ENCODE measurements at places on chromosomes 7 and 10.

GRCh38 chr7:51198654-51199053, 118.0 kb downstream of the COBL start:
- no peak for DNase-seq

DNA sequence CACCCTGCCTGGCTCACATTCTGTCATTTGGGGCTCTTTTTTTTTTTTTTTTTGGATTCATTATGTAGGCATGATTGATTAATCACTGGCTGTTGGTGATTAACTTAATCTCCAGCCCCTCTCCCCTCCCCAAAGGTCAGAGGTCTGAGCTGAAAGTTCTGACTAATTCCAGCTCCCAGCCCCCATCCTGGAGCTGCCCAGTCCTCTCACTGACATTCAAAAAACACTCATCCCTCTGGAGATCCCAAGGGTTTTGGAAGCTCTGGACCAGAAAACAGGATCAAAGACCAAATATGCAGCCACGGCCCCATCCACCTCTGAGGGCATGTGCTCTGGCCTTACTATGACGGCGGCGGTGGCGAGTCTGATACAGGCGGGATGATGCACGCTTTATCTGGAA, 53.8 kb downstream of the RBM17 start:
- DNase-seq, result no peak

- DNase-seq, result no peak
Observed at GRCh38 chr10:16845248-16845647, 28.0 kb upstream of the RSU1 start.

- DNase-seq, result no peak
Observed at GRCh38 chr10:74077416-74077815, 73.2 kb downstream of the AP3M1 start.

DNA sequence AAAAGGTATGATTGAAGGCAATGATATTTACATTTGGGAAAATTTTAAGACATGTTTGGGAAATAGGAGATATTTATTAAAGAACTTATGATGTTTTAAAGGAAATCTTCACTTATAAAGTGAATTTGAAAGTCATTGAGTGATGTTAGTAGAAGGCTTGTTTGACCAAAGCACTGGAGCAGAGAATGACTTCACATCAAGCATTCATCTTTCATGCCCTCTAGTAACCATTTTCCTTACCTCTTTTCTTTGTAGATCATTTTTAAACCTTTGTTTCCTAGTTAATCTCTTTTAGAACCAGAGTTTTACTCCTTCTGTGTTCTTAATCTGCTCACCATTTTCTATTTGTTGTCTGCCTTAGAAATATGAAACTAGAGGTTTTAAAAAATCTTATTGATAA, 111.3 kb upstream of the FOXP2 start:
- no peak for DNase-seq

DNA sequence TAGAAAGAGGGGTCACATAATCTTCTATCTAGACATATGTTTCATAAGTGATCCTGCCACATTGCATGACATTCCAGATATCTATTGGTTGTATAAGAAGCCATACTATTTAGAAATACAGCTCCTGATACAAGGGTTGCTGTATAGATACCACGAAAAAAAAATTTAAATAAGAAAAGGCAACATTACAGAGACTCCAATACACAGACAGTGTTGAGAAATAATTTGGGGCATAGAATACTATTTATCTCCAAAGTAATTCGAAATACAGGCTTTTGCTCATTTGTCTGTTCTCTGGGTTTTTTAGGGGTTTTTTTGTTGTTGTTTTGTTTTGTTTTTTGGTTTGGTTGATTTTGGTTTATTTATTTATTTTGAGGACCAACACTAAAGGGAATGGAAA, 2.6 kb downstream of the IFIT2 start:
- DNase-seq, result no peak

- no peak for DNase-seq
Observed at GRCh38 chr7:47596502-47597202, 14.7 kb upstream of the TNS3 start.

DNA sequence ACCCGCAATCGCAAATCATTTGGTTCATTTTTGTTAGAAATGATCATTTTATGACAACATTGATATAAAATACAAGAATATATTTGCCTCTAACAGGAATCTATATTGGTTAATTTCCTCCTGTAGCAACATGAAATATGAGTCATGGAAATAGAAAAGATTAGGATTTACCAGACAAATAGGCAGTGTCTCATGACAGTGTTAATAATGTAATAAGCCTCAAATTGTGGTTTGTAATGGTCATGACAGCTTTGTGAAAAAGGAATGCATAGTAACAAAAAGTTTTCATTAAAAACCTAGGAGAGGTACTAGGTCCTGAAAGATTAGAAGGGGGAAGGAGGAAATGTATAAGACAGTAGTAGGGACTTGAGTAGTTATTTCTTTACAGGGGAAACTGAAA, 7.9 kb upstream of the SLK start:
- peak; percentile 25 for DNase-seq

DNA sequence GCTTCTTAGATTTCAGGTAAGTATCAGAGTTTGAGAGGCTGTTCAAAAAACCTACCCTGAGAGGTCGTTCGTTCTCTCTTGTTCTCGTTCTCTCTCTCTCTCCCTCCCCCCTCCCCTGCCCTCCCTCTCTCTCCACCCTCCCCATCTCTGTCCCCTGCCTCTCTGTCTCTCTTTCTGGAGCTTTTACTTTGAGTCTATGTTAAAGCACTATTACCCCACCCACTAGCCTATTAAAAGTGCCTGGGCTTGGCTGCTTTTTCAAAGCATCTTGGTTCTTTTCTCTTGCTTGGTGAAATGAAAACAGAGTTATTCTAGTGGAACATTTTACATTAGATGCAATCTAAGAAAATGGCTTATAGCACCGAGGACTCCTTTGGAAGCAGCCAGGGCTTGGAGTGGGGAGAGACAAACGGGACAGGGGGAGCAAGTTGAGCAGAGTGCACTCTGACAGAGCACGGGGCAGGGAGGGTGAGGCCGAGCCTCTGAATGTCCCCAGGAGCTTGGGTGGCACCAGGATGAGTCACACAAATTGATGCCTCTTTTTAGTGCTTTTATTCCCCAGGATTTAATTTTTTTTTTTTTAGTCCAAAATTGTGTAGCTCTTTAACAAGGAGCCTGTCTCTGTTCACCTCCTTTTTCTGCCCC, 134.3 kb downstream of the CFAP58 start:
- no peak for DNase-seq

DNA sequence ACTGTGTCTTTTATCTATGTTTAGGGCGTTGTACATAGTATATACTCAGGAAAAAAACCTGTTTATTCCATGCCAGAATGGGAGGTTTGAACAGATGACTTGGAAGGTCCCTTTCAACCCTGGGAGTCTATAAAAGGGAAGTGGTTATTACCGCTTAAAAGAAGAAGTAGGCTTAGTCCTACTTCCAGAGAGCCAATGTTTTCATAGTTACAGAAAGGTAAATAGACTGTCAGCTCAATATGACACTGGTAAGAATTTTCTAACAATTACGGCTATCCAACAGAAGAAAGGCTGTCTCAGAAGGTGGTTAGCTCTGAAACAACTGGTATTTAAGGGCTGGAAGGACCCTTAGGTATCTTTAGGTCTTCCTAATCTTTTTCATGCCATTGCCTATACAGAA, 1.1 kb upstream of the TFAM start:
- DNase-seq, result no peak

- DNase-seq, result no peak
Observed at GRCh38 chr10:130377986-130378540, 241.9 kb downstream of the GLRX3 start.

- no peak for DNase-seq
Observed at GRCh38 chr10:101708073-101708472, 13.1 kb upstream of the FBXW4 start.

DNA sequence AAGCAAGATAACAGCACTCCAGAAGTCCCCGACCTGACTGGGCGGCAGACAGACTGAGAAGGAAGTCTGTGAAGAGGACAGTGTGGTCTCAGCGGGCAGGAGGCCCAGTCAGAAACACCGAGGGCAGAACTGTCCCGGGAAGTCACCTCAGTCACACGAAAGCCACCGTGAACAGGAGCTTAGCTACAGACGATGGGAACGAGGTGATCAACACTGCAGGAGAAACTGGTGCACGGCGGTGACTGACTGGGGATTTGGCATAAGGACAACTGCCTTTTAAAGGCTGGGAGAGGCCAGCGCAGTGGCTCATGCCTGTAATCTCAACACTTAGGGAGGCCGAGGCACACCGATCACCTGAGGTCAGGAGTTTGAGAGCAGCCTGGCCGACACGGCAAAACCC, 217.8 kb downstream of the PTPRN2 start:
- DNase-seq, result no peak

DNA sequence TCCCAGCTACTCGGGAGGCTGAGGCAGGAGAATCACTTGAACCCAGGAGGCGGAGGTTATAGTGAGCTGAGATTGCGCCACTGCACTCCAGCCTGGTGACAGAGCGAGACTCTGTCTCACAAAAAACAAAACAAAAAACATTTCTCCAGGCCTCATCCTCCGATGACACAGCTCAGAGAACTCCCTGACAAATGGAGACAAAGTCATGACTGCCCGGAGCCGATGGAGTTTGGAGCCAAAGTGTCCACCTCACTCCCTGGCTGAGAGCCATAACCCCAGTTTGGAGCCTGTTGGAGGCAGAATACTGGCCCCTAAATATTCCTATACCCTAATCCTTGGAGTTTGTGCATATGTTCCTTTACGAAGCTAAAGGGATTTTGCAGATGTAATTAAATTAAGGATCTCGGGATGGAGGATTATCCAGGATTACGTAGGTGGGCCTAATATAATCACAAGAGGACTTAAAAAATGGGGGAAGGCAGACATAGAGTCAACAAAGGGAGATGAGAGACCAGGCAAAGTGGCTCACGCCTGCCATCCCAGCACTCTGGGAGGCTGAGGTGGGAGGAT, 22.7 kb downstream of the SSC4D start:
- DNase-seq, result no peak

- peak; percentile 31 for DNase-seq
Observed at GRCh38 chr7:28211006-28211405, 30.4 kb upstream of the JAZF1 start.

- no peak for DNase-seq
Observed at GRCh38 chr7:112748381-112748780, 41.8 kb downstream of the TMEM168 start.

DNA sequence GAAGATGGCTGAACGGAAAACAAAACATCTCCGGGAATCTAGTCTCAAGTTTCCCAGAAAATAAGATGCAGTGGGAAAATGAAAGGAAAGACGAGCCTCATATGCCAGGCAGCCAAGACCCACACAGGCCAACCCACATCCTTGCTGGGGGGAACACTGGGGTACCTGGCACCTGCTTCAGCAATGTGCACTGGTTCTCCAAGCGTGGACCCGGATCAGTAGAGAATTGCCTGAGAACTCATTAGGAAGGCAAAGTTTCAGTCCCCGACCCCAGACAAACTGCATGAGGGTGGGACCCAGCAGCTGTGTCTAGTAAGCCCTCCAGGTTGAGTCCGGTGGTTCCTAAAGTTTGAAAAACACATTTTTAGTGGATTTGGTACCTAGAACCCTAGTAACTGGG, 18.4 kb downstream of the FAM53B start:
- no peak for DNase-seq

GRCh38 chr7:44320141-44320540, 5.3 kb downstream of the CAMK2B start:
- DNase-seq, result no peak

GRCh38 chr7:26499315-26499897, 207.7 kb downstream of the SNX10 start:
- no peak for DNase-seq

DNA sequence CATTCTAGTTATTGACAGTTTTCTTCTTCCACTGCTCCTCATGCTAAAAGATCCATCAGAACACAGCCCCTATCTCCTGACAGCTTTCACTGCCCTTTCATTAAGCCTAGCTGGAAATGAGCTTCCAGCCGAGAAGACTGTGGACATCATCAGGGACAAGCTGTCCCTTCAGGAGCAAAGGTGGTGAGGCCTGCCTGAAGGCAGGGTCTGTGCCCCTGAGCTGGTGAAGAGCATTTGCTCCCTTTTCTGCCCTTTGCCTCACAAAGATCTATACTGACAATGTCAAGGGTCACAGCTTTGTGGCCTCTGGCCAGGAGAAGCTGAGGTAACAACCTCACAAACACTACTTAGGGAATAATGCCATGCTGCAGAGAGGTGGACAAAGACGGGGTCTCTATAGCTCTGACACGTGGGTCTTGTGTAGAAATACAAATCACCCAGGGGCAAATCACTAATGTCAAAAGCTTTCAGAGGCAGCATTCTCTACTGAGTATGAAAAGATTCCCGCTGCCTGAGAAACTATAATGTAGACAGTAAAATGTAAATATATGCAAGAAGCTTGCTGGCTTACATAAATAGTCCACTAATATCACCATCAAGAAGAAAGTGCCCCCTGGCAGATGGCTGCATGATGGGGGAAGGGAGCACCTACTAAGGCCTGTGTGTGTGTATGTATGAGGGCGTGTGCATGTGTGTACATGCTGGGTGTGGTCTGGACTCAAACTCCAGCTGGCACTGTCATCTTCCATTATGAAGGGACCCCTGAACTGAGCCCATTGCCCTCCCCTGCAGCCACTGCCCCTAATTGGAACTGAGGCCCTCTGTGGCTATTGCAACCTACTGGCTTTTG, 55.8 kb downstream of the HBP1 start:
- DNase-seq, result no peak

DNA sequence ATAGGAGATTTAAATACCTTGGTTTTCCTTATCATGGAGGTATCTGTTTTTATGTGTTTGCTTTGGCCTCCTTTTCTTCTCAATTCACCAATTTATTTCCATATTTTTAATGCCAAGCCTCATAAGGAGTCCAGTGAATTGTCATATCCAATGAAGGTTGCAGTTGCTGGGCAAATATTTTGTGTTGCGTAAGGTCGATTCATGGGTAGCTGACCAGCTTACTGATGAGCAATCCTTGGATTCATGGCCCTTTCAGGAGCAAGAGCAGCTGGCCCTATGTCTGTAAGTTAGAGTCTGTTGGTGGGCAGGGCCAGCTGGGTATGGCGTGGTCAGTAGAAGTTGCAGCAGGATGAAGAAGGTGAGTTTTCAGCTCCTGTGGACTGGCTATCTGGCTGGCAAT, 182.9 kb downstream of the PFKFB3 start:
- peak; percentile 81 for DNase-seq

- no peak for DNase-seq
Observed at GRCh38 chr7:11573128-11573750, 258.8 kb downstream of the THSD7A start.

GRCh38 chr7:147249956-147250355, 1133.4 kb downstream of the CNTNAP2 start:
- DNase-seq, result no peak

- no peak for DNase-seq
Observed at GRCh38 chr7:45686441-45687184, 112.4 kb downstream of the ADCY1 start.

- no peak for DNase-seq
Observed at GRCh38 chr7:123746055-123746454, 2.7 kb downstream of the WASL start.

Measured in amniotic epithelial cell (primary cell).